ENCODE measurements at places on chromosomes 3 and 15.
A peak's percentile ranks its signal among the peaks of the same experiment; 100 is the strongest.

DNA sequence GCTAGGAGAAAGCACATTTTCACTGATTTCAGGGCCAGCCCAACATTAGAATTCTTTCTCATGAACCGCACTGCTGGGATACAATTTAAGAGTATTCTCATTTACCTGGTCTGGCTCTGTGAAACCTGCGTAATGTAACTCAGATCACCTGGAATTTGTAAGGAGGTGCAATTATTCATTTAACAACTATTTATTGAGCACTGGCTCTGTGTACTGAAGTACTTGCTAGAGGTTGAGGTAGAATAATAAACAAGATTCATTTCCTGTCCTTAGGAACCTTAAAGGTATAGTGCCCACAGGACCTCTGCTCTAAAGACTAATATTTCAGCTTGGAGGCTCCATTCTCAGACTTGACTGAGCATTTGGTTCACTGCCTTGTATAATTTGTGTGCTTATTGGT is 242.2 kb upstream of the ZPLD1 start:
- DNase-seq = no peak

GRCh38 chr3:134104031-134104430 is 74.3 kb upstream of the SLCO2A1 start:
- no peak for DNase-seq

DNA sequence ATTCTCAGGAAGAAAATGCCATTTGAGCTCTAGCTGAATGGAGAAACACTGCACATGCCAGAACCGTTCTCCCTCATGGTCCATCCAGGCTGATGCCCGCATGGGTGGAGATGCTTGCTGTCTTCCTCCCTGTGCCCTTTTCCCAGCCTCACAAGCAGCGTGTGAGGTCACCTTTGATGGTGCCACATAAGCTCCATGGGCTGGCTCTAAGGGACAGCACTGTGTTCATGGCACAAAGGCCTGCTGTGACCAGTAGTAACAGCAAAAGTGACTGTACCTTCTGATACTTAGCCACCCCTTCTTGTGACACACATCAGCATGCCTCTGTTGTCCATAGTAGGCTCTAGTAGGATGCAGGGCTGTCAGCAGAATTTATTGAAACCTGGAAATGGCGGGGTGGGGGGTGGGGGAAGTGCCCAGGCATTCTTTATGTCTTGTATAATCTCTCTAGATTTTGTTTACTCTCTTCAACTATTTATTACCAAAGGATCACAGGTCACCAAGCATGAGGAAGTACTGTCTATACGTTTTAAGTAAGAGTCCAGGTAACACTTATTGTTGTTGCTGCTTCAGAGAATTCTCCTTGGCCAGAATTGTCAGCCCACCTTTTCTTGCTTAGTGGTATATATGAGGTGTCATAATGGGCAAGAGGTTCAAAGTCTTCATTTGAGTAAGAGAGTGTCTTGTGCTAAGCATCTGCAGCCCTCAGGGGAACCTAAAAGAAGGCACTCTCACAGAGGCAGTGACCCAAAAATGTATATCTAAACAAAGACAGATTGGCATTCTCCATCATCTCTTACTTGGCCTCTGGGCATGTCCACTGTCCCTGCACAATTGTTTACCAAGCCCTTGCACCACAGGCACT is 56.5 kb downstream of the RAB7A start:
- DNase-seq = no peak

GRCh38 chr3:634511-634910 is 437.9 kb downstream of the CHL1 start:
- no peak for DNase-seq

- no peak for DNase-seq
Observed at GRCh38 chr3:48561045-48561736, 2.4 kb downstream of the UCN2 start.

- DNase-seq = no peak
Observed at GRCh38 chr3:171391432-171391831, 68.8 kb downstream of the TNIK start.

DNA sequence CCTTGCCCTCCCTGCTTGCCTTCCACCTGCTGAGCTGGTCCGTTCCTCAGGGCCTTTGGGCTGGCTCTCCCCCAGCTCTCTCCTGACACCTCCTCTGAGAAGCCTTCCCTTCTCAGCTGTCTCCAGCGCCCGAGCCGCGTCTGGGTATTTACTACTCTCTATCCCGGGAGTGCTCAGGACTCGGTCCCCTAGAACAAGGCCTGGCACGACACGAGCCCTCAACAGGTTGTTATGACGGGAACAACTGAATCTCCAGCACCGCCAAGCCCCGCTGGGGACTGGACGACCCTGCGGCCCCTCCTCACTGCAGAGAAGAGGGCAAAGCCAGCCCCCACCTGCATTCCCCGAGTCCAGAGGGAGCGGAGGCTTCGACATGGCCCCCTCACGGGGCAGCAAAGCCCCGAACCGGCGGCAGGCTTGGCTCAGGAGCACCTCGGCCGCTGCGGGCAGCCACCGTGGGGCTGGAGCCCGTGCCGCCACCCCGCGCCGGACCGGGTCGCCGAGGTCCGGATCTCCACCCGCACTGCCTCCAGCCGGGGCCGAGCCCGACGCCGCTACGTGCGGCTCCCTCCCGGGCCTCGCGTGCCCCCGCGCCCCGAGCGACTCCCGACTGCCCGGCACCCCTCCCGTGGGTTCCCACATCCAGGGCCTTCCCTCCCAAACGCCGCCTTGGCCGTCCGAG is 792 bp downstream of the TPRA1 start:
- DNase-seq = no peak

DNA sequence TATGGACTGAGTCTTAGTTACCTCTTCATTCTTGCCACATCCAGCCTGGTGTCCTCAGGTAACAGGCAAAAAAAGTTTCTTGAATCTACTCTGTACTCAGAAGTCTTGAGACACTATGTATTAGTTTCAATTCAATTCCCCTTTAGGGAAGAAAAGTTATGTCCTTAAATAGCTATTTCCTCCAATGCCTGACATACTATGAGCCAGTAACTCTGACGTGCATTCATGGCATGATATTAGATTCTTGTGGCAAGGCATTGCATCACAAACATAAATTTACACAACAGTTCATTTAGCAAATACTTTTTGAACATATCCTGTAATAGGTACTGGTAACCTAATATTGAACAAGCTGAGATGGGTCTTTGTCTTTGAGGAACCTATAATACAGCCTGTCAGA is 109.3 kb upstream of the FOXB1 start:
- DNase-seq = no peak

DNA sequence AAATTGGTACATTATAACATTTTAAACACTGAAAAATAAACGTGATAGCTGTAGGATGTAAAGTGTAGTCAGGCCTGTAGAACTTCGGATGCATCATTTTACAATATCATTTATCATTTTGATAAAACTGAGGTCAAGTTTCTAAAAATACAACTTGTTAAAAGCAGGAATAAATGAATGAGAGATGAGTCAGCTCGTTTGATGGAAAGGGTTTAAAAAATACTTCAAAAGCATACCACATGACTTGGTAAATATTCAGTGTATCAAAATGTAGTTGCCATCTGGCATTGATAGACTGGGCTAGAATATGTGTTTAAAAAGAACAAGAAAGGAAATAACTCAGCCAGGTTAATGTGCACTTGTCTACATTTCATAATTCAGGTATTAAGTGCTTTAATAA is 357.0 kb downstream of the TIGIT start:
- DNase-seq = no peak

- no peak for DNase-seq
Observed at GRCh38 chr3:42658771-42659390, 5.4 kb downstream of the ZBTB47 start.

DNA sequence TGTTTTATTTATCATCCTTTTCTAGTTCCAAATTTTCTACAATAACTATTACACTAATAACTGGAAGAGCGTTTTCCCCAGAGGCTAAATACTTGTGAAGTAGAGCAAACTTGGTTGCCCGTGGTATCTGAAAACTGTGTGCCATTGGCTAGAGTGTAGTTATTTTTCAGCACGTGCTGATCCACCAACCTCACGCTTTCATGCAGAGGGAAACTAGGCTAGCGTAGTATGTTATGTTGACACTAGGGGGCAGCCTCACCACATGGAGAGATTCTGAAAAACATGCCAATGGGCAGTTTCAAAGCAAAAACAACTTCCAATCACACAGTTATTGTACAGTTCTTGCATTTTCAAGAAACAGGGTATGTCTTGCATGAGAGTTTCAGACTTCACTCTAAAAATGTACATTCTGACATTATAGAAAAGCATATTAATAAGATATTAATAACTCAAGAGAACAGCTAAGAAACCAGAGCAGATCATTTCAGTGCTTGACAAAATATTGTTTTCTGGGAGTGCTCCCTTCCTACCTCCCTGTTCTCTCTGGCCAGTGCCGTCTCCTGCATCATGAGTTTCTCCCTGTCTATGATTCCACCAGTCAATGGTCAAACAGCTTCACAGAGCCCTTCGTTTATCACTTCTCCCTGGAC is 39.7 kb downstream of the SPATA12 start:
- peak; percentile 25 for DNase-seq

DNA sequence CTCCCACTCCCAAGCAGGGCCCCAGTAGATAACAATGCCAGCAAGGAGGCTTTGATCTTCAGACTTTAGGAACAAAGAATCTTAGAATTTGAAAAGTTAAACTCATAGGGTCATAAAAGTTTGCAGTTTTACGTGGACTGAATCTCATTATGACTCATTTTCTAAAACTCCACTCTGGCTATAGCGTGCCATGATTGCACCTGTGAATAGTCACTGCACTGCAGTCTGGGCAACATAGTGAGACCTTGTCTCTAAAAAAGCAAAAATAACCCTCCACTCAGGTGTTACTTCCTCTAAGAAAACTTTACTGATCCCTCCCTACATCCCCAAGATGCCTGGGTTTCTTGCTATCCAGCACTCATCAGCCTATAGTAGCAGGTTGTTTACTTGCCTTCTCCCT is 104.5 kb downstream of the IL20RB start:
- no peak for DNase-seq

DNA sequence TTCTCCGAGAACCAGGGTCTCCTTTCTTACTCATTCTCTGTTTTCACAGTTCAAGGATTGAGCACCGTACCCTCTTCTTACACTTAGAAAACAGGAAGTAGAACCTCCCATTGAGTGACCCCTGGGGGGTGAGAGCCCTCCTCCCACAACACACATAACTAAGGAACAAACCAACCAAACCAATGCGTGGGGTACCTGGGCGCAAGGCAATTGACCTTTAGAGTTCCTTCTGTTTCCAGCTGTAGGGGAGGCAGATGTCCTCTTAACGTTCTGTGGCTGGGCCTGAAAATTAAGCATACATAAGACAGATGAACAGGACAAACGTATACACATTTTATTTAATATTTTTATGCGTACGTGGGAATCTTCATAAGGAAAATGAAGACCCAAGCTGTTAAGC is 33.5 kb upstream of the TIMP4 start:
- DNase-seq = no peak

GRCh38 chr3:2579206-2579605 is 480.5 kb downstream of the CNTN4 start:
- no peak for DNase-seq

GRCh38 chr15:98682992-98683701 is 34.8 kb downstream of the IGF1R start:
- DNase-seq = no peak

DNA sequence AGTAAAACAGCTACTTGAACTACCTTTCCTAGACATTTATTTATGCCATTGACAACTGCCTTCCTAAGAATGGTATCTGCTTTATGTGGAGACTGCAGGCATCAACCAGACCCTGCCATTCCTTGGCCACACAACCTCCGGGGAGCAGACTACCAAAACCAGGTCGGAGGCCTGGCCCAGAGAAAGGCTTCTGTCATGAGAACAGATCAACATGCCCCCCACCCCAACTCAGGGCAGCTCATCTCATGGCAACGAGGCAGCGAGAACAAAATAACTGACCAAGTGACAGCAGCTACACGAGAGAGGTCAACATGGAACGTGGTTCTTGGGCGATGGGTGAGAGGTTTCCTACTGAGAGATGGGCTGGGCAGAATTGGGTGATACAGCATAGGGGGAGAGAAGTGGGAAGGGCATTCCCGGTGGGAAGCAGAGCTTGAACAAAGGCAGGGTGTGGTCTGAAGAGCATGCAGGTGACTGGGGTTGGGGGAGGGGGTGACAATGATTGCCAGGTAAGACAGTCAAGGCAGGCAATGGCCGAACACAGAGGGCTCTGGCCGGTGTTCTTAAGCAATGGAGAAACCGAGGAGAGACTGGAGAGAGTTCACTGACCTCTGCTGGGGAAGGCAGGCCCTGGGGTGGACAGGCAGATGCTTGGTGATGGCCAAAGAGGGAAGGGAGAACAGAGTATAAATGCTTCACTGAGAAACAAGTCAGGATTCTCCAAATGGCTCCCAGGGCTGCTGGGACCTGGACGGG is 33.9 kb downstream of the CCDC12 start:
- no peak for DNase-seq

- no peak for DNase-seq
Observed at GRCh38 chr3:97882975-97883598, 61.3 kb downstream of the CRYBG3 start.

DNA sequence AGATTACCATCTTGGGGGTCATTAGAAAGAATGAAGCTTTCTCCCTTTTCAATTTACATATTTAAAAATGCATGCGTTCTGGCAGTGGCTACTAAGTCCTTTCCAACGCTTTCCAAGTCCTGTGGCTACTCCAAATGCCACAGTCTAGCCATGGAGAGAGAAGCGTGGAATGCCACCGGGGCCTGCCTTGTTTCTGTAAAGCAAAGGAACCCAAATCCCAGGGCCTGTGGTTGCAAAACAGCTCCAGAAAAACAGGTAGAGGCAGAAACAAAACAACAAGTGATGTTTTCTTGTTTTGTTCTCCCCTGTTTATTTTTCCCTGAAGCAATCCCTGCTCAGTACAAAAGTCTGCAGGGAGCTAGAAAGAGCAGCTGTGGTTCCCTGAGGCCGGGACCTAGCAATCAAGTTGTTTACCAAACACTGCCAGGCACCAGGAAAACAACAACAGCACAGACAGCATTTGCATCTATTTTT is 85.5 kb downstream of the FOXP1 start:
- DNase-seq = no peak

- DNase-seq = no peak
Observed at GRCh38 chr3:197317250-197317963, 19.0 kb upstream of the DLG1 start.
